ENCODE measurements at places on chromosomes 2 and 18. TPM values are rescaled to one million over a fixed set of nuclear protein-coding genes. Genes with fewer than 3 reads are reported as not detected.

GRCh38 chr2:154433010-154433409 lies 265.5 kb upstream of the KCNJ3 start:
- DNase-seq, result no peak

- no peak for DNase-seq
Measured at GRCh38 chr2:6824962-6825361, 40.7 kb downstream of the CMPK2 start.

DNA sequence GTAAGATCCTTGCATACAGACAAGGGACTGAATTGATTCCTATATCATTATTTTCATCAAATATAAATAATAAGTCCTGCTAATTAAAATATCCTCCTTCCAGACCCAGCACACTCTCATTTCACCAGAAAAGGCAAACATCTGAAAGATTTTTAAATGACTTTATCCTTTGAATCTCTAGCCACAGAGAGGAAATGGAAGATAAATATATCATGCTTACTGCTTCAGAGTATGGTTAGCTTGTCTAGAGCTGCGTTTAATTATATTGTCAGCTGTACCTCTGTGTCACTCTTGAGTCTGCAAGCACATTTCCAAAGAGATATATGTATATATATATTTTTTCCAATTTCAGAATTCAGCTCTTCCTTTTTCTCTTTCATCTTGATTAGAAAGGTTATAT lies 232.7 kb downstream of the TRIB2 start:
- no peak for DNase-seq

DNA sequence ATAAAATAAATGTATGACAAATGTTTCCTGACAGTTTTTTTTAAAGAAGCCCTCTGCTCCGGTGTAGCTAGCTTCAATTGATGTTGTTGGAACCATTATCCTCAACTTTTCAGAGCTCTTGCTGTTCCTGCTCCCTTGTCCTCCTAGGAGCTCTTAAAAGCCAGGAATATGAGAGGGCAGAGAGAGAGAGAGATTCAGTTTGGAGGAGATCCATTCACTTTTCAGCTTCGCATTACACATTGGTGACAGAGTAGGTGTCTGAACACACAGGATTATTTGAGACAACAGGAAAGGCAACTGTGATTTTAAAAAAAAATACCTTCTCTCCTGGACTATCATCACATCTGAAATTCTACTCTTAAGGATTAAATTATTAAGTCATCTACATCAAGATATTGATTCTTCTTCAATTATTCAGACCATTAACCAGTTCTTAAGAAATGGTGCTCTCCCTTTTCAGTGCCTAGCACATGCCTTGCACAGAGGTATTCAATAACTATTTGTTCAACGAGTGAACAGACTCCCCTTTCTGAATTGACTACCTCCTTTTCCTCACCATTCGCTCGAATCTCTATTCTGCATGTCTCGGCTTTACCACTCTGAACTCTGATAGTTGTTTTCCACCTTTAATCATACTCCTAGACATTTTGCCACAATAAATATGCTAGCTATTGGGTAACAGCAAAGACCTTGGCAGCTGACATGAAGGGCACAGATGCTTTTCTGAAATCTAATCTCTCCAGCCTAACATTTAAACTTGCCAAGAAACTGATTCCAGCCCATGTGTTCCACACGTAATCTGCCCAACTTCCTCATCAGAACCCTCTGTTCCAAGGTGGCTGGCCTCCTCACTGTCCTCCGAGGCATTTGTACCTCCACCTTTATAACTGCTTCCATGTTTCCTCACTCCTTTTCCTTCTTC lies 28.6 kb upstream of the SLC35F5 start:
- DNase-seq, result no peak

- DNase-seq, result no peak
Measured at GRCh38 chr2:223841436-223842190, 4.2 kb upstream of the AP1S3 start.

- no peak for DNase-seq
Measured at GRCh38 chr2:3982160-3982559, 278.8 kb downstream of the DCDC2C start.

GRCh38 chr2:240645346-240645745 lies 20.1 kb downstream of the GPR35 start:
- no peak for DNase-seq

GRCh38 chr2:147110317-147110716 lies 734.5 kb upstream of the ACVR2A start:
- DNase-seq, result no peak

Gene FEV
- total RNA-seq, result not detected

Gene NGEF
- total RNA-seq, result not detected

Gene ANKRD62
- total RNA-seq, result not detected

Gene KATNAL2
- 2.2 TPM for total RNA-seq

Gene FOXD4L1
- 0.27 TPM for total RNA-seq

Gene CCBE1
- total RNA-seq, result under 0.01 TPM
